ENCODE measurements at places on chromosomes 2 and 18.

- DNase-seq = no peak
Observed at GRCh38 chr18:78768656-78769501, 210.7 kb upstream of the SALL3 start.

DNA sequence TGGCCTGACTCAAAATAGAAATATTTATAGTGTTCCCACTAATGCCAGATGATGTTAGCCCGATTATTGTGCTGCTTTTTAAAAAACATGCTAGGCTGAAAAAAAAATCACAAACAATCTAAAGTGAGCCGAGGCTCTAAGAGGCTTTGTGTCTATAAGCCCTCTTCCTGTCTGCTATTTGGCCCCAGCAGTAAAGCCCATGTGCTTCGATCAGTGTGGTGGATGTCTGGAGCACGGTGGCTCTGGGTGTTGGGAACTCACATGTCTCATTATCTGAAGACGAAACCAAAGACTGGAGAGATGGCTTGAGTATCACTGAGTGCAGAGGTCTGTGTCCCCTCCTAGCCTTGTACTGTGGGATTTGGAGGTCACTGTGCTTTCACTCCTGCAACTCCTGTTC lies 55.1 kb downstream of the INO80C start:
- DNase-seq = no peak

DNA sequence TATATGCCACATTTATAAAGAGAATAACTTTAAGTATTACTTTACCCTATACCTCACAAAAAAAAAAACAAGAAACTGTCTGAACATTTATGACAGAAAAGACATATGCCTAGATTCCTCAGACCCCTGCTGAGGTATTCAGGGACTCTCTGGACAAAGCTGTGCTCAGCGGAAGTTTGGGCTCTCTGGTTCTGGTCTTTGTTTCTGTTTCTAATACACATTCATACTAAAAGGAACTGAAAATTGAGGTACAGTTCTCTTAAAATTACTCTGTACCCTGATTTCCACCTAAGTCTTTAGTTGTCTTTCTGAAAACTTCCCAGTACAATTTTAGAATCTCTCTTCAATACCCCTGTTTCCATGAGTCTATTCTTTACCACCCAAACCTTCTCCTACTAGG lies 160.3 kb downstream of the IKZF2 start:
- DNase-seq = no peak

DNA sequence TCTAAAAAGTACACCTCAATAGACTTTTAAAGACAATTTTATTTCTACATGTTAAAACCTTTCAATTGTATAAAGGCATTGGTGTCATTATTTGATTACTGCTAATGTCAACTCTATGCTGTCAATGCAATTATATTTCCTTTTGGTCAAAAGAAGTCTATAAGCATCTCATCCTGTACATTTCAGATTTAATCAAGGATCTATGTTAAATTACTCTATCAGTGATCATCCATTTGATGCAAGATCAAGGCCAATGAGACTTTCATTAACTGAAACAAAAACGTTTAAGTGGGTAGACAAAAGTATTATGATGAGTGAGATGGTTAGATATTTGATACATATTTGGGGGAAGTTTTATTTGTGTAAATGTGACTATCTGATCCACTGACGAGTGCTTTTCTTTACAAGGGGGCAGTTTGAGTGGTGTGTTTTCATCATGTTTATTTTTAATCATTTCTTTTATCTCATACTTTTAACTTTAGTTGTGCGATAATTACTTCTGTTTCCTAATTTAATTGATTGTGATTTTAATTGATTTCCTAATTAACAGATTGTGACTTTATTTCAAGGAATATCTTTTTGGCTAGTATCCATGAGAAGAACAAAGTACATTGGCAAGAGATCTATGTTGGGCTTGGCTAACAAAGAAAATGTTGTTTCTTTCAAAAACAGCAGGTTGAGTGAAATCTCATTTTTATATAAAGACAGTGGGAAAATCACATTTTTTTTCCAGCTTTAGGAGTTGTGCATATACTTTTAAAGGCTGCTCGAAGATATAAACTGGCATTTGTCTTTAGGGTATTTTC lies 1.1 kb downstream of the ARHGAP28 start:
- no peak for DNase-seq

- no peak for DNase-seq
Observed at GRCh38 chr2:241842620-241843211, 16.0 kb downstream of the PDCD1 start.

DNA sequence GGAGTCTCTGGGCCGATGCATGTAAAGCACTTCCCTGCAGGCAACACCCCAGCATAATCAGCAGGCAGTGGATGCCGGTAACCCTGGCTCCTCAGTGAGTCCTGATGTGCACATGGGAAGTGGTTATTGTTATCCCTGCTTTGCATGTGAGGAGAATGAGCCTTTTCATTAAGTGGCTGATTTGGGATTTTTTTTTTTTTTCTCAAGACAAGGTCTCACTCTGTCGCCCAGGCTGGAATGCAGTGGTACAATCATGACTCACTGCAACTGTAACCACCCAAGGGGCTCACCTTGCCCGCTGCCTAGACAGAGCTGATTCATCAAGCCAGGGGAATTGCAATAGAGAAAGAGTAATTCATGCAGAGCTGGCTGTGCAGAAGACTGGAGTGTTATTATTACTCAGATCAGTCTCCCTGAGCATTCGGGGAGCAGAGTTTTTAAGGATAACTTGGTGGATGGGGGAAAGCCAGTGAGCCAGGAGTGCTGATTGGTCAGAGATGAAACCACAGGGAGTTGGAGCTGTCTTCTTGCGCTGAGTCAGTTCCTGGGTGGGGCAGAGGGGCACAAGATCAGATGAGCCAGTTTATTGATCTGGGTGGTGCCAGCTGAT lies 95.4 kb downstream of the SOCS6 start:
- DNase-seq = peak; percentile 91

DNA sequence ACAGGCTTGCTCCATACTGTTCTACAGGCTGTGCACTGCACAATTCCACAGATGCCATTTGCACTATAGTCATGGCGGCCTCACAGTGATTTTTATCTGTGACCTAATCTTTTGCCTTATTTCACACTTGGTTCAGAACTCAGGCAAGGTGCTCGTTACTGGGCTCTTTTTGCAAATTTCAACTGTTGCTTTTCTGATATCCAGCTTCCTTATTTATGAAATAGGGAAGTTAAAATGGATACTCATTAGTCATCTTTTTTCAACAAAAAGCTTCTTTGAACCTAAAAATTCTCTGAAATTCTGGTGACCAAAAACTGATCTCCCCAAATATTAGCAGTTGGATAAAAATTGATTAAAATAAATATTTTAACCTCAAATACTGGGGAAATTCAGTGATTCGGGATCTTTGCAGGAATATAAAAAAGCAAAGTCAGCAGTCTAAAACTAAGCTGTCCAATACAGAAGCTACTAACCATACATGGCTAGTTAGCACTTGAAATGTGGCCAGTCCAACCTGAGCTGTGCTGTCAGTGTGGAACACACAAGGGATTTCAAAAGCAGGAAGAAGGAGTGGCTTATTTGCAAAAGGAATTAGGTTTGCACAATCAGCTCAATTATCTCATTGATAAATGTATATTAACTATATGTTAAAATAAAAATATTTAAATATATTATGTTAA lies 134.4 kb downstream of the COL4A4 start:
- no peak for DNase-seq

DNA sequence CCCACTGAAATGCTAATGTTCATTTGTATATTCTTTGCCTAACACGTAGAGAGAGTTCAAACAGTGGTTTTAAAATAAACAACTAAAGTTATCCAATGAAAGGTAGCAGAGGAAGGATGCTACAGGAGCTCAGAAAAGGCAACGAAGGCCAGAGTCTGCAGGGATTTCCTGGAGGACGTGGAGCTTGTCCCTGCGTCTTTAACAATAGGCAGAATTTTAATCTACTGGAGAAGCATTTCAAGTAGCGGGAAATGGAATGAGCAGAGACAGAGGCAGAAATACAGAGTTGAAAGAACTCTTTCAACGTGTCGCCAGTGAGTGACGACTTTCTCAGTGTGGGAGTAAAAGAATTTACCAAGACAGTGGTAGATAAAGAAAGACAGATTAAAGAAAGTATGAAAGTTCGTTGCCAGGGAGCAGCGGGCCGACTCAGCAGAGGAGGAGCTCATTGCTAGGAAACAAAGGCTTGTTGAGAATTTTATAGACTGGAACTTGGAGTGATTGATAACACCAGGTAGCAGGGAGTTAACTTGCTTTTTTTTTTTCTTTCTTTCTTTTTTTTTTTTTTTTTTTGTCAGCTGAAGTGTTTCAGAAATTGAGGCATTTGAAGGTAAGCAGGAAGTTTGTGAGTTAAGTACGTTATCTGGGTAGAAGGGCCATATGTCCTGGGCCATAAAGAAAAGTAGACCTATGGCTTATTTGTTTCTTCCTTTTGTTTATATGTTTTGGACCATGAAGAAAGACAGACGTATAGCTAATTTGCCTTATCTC lies 625 bp upstream of the NBAS start:
- DNase-seq = peak; percentile 52

DNA sequence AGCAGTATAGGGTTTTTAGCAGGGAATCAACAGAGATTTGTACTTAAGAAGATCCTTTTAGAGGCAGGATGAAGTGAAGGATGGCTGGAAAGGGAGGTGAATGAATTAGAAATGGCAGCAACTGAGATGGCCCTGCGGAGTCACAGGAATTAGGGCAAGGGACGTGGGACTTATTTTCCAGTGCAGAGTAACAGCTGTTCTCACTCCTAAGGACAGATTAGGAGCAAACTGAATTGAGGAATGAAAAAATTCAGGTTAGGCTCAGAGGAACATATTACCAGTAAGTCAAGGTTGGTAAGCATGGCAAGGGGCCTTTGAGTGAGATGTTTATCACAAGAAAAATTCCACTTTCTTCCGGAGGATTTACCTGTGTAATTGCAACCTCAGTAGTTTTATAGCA lies 34.4 kb downstream of the COL4A3 start:
- DNase-seq = no peak

DNA sequence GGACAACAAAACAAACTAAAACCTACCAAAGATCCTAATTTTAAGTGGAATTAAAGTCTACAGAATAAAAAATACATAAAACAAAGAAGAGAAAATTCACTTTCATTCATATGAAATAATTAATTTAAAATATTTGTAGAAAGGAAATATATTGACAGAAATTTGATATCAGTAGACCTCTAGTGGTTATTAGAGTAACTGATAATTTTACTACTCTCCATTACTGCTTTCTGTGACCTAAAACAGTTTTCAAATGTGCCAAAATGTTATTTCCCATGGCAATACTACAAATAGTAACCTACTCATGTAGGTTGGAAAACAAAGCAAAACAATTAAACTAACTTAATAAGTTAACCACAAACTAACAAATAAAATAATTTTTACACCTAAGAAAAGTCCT lies 147.1 kb downstream of the NOL4 start:
- peak; percentile 2 for DNase-seq

- DNase-seq = no peak
Observed at GRCh38 chr2:195596840-195597239, 60.2 kb upstream of the SLC39A10 start.

GRCh38 chr2:16482460-16482859 lies 183.2 kb downstream of the CYRIA start:
- no peak for DNase-seq

DNA sequence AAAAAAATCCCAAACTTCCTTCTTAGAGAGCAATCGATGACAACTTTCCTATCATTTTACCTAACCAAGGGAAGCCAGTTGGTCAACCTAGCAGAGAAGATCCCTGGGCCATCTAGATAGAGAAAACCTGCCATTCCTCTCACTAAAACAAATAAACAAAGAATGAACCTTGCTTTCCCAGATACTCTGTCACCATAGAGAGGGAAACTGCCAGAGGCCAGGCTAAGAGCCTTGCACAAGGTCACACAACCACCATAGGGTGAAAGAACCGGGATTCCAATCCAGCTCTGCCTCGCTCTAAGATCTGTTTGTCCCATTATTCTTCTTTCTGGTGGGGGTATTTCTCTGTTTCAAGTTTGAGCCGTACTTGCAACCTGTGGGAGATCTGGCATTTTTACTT lies 154.6 kb downstream of the CYRIA start:
- no peak for DNase-seq

- no peak for DNase-seq
Observed at GRCh38 chr2:153808679-153809078, 63.0 kb upstream of the GALNT13 start.

DNA sequence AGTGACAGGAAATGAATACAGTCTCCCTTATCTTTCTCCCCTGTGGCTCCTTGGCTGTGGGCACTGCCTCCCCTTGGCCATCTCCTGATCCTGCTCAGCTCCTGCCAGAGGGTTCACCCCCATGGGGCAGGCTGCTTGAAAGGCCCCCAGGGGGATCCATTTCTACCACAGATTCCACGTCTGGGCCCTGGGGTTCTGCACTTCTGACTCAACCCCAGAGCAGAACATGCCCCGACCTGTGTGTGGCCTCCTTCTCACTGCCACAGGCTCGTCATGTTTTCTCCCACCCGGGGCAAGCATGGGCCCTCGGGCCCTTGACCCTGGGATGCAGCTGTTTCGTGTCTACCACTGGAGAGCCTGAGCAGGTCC lies 122.2 kb downstream of the ACKR3 start:
- no peak for DNase-seq

DNA sequence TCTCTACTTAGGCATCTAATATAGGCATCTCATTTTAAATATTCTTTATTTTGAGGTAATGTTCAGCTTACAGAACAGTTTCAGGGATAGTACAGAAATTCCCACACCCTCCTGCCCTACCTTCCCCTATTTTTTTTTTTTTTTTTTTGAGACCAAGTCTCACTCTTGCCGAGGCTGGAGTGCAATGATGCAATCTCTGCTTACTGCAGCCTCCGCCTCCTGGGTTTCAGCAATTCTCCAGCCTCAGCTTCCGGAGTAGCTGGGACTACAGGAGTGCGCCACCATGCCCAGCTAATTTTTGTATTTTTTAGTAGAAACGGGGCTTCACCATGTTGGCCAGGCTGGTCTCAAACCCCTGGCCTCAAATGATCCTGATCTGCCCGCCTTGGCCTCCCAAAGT lies 97.6 kb downstream of the EPB41L5 start:
- DNase-seq = no peak

- no peak for DNase-seq
Observed at GRCh38 chr2:161956738-161957137, 117.3 kb downstream of the DPP4 start.

DNA sequence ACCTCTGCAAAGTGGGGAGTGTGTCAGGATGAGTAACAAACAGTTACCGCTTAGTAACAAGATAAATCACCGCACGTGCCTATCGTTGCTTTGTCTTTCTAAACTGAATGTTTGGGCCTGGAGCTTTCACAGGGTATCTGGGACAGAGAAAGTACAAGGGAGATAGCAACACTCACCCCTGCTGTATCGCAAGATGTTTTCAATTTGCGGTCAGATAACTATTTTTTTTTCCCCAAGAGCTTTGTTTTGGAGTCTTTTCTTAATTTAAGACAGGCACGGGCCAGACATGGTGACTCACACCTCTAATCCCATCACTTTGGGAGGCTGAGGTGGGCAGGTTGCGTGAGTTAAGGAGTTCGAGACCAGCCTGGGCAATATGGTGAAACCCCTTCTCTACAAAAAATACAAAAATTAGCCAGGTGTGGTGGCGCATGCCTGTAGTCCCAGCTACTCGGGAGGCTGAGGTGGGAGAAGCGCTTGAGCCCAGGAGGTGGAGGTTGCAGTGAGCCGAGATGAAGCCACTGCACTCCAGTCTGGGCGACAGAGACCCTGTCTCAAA lies 146.6 kb downstream of the GBX2 start:
- no peak for DNase-seq

GRCh38 chr2:237058423-237058822 lies 27.3 kb upstream of the COPS8 start:
- no peak for DNase-seq

GRCh38 chr18:2612996-2613395 lies 41.6 kb downstream of the NDC80 start:
- no peak for DNase-seq
